T-helper 17 cell (primary cell): ENCODE measurements at places on chromosomes 1 and 21.
A peak's percentile ranks its signal among the peaks of the same experiment; 100 is the strongest.

DNA sequence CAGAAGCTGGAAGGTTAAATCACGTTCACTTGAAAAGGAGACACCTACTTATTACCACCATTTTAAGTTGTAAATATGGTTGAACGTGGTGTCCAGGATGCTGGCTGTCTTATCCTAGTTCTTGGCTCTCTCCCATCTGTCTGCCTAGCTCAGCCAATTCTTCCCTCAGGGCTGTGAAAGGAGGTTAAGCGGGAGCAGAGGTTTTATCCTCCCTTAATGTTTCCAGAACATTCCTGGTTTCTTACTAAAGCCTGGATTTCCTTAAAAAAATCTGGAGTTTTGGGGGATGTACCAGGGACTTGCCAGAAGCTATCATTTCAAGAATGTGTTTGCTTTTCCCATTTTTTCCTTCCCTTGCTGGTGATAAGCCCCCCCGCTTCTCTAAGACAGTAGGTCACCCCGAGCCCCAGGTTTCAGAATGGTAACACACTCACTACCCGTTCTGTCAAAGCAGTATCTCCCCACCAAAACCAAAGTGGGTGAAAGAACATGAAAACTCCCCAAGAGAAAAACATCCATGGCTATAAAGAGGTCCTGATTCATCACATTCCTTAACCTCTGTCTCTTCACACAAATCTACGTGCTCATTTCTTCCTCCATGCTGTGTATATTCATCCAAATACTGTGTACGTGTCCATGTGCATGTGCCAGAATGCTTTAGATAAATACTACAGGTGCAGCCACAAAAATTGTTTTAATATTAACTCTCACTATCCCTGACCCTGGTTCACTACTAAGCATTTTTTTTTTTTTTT lies 114.7 kb downstream of the MAP3K21 start:
- DNase-seq, result no peak

DNA sequence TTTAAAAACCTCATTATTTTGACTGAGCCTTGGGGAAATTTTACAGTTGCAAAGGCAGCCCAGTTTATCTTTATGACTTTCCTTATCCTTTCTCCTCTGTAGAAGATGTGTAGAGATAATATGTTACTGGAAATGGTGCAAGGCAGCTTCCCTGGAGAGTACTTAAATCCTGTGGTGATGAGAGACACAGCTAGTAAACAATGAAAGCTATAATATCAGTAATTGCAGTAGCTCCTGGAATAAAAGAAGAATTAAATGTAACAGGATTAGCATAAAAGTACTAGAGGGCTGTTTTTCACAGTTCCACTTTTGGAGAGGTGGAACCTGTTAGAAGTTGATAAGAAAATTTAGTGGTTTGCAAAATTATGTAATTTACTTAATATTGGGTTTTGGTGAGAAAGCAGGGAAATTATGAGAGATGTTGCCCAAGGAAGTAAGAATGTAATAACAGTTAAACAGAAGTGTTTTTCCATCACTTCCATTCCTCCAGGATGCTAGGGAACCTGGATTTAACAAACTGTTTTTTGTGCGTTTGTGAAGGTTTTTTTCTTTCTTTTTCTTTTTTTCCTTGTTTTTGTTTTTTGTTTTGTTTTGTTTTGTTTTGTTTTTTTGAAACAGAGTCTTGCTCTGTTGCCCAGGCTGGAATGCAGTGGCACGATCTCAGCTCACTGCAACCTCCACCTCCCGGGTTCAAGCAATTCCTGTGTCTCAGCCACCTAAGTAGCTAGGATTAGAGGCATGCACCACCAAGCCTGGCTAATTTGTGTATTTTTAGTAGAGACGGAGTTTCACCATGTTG lies 15.7 kb upstream of the EDEM3 start:
- no peak for DNase-seq

DNA sequence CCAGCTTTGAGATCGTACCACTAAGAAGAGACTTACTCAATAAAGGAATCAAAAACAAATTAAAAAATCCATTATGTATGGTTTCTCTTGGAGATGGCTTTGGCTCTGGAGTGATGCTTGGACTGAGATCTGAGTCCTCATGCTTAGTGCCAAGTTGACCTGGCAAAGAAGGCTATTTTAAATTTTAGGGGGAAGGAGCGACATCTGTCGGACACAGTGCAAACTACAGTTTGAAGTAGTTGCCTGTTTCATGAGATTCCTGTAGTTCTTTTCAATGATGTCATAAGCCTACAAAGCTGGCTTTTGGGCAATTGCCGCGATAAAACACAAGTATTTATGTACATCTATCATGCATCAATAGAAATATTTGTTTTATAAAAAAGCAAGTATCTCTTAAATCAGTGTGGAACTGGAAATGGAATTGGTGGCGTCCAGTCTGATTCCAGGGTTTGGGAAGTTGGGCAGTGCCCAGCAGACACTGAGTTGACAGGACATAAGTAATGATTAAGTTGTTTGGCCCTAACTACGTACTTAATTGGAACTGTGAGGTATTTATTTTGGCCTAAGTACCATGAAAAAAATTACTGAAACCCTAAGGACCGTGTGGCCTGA lies 50.0 kb downstream of the TBCE start:
- DNase-seq, result peak; percentile 33

DNA sequence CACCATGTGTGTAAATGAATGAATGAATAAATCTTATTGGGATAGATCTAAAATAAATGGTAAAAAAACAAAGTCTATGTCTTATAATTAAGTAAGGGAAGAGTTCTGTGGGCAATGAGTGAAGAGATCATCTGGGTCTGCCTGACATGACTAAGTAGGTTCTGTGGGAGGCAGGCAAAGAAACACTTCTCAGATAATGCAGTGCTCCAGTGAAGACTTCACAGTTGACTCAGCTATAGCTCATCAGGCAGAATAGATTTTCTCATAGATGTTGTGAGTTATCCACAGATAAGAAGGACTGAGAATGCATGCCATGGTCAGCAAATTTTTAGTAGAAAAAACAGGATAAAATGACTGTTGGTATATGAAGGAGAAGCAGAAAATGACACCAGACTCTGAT lies 12.4 kb downstream of the KRTAP22-2 start:
- no peak for DNase-seq

DNA sequence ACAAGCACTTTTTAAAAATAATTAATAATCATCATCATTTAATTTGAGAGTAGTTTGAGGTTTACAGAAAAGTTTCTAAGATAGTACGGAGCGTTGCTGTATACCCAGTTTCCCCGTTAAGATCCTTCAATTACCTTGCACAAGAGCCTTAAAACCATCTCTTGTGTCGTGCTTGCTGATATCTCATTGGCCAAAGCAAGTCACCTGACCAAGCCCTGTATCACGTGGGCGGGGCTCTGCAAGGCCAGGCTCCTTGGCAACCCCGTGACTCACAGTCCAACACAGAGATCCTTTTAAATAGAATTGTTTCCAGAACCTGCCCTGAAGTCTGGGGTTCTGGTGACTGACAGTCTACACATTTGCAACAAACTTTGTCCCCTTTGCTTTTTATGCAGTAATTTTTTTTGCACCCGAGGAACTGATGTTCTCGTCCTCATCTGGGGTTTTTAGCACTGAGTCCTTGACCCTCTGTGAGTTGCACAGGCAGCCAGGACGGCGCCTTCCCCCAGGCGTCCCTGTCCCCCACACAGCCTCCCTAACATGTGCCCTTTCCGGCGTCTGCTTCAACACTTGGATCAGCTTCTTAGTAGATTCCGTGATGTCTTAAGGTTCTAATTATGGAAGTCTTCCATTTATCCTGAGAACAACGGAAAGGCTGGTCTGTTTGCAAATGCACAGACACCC lies 183.3 kb upstream of the TMEM51 start:
- no peak for DNase-seq

- DNase-seq, result no peak
Observed at GRCh38 chr1:1567891-1568291, 6.8 kb downstream of the SSU72 start.

GRCh38 chr1:37660664-37661063 lies 26.0 kb upstream of the RSPO1 start:
- DNase-seq, result no peak

DNA sequence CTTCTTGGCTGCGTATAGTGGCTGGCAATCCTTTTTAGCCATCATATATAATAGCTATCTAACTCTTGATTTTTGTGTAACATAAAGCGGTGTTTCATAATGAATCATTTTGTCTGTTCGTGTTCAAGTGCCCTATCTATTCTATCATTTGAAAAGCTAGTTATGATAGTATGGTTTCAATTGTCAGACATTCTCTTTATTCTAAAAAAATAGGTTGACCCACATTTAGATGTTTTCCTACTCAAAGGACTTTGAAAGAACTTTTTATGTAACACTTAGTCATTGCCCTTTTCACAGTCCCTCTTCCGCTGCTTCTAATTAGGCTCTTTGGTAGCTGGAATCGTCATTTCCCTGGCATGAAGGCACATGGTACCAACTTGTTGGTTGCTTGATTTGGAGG lies 272.2 kb upstream of the B3GALT2 start:
- DNase-seq, result peak; percentile 33

- DNase-seq, result no peak
Observed at GRCh38 chr21:36041910-36042309, 18.4 kb downstream of the SETD4 start.

- DNase-seq, result no peak
Observed at GRCh38 chr1:72326494-72326893, 44.2 kb upstream of the NEGR1 start.

GRCh38 chr1:68116643-68117235 lies 66.3 kb upstream of the DIRAS3 start:
- peak; percentile 16 for DNase-seq

DNA sequence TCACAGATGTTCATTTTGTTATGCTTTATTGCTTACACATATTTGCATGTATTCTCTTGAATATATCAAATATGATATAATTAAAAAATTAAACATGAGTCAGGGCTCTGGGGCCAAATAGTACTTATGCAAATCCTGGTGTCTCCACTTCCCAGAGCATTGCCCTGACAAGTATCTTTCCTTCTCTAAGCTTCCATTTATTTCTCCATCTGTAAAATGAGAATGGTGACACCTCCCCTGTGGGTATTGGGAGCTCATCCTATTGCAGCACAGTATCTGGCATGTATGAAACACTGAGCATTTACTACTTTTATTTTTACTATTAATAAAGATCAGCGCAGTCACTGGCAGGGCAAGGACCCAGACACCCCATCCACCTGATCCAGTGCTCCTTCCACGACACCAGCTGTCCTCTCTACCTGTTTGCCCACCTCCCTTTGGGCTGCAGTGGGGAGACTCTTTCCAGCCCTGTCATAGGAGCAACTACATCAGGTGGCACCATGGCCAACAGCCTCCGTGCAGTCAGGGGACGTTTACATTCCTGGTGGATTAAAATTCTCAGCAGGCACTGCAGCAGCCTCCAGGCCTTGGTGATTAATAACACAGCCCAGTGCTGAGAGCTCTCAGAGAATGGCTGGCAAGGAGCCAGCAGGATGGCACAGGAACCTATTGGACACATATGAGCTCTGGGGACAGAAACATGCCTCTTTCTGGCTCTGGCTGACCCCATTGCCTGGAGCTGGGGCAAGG lies 113.0 kb downstream of the DMRTB1 start:
- DNase-seq, result no peak

- DNase-seq, result no peak
Observed at GRCh38 chr1:244322791-244323521, 128.8 kb downstream of the ADSS2 start.

DNA sequence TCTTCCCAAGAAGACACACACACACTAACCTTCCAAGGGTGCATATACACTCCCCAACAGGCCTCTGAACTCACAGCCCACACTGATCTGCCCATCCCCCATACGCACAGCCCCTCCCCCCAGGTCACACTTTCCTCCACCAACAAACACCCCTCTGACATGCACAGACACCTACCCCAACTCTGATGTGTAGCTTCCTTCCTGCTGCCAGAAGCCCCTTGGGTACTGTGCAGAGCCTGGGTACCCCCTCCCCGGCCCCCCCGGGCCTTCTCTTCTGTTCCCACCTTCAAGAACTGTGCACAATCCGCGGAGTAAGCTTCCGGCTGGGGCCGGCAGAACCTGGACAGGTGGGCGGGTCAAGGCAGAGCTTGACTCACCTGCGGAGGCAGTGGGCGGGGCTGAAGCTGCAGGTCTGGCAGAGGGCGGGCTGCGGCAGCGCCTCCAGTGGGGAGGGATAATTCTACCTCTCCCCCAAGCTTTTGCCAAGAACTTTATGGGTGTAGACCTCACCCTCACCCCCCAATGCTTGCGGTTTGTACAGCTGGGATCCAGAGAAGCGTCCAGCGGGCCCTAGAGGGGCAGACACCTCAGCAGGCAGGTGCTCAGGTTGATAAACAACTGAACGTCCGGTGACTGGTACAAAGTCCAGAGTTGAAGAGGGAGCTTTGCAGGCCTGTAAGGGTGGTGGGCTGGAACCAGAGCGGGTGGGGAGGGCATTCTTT lies at the start of gene C1orf210:
Gene C1orf210 (minus strand): TSS at position 313 of the 722 bp plus-strand sequence. CDS start 2,311 bp downstream, outside the sequence.
- DNase-seq, result no peak

DNA sequence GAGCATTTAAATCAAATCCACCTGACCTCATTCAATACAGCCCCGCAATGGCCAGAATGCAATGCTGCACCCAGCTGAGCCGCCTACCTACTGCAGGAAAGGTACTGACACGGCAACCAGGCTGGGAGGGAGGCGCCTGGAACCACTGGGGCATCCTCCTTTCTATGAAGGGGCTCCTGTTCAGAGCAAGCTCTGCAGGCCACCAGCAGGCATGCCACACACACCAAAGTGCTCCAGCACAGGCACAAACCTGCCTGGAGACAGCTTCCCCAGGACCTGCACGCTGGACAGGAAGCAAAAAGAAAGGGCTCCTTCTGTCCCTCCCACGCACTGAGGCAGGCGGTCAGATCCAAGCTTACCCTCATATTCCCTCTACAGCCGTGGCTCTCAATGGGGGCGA lies 21.2 kb downstream of the CTNNBIP1 start:
- no peak for DNase-seq
